ENCODE measurements at places on chromosomes 7 and 10.
A peak's percentile ranks its signal among the peaks of the same experiment; 100 is the strongest.

DNA sequence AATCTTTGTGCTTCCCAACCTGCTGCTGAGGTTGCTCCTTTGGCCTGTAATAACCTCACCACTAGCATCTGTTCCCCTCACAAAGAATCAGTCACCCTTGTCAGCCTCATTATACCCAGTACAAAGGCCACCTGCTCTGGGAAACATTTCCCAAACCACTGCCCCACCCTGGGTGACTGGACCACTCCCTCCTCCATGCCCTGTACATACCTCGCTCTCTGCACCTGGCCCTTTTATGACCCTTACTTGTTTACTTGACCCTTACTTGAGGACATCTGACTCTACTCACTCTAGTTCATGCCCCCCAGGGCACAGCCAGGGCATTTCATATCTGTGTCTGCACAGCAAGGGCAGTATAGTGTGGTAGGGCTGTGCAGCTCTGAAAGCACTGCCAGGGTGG lies 21.4 kb upstream of the AOC1 start:
- no peak for DNase-seq

DNA sequence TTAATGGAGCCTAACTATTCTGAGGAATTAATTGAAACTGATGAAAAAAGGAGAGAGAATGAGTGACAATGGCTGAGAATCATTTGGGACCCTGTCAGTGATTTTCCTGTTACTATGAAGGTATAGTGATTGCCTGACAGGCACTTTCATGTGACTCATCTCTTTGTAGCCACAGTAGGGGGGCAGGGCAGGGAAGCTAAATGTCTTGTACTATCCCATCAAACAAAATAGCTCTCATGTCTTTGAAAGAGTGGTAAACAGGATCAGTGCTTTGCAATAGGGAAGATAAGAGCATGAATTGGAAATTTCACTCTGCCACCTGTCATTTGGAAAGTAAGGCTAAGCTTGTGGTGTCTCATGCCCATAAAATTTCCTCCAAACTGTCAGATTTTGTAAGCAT lies 94.5 kb upstream of the GSDME start:
- peak; percentile 59 for DNase-seq

DNA sequence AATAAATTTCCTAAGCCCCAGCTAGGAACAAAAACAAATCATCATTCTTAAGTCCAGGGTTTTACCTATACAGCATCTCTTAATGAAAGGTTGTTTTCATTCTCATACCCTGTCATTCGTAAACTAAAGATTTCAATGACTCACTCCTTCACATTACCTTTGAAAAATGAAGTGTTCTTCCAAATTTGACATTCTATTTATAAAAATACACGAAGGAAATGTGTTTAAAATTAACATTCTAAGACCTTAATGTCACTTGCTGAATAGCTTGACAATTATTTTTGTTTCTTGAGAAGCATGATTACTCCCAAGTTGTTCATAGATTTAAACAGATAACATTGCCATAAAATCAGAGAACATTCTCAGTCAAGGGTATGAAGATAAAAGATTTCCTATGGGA lies 1188.3 kb upstream of the SORCS1 start:
- DNase-seq, result peak; percentile 11

GRCh38 chr10:631266-631665 lies 58.2 kb downstream of the DIP2C start:
- DNase-seq, result no peak

DNA sequence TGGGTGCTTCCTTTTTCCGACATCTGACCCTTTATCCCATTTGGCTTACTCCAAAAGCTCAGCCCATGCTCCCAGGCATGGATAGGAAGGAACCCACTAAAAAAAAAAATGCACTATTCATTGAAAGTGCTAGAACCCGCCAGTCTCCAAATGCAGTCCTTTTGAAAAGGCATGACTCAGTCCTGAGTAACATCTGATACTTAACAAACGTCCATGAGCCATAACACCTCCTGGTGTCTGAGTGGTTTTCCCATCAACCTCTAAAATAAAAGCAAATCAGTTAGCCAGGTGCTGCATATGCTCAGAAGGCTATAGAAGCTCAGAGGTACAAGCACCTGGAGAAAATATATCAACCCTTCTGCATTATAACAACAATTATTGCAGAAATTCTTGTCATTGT lies 45.0 kb upstream of the CACUL1 start:
- peak; percentile 73 for DNase-seq

- no peak for DNase-seq
These were observed 8.6 kb downstream of the GPR26 start for GRCh38 chr10:123674741-123675140.

DNA sequence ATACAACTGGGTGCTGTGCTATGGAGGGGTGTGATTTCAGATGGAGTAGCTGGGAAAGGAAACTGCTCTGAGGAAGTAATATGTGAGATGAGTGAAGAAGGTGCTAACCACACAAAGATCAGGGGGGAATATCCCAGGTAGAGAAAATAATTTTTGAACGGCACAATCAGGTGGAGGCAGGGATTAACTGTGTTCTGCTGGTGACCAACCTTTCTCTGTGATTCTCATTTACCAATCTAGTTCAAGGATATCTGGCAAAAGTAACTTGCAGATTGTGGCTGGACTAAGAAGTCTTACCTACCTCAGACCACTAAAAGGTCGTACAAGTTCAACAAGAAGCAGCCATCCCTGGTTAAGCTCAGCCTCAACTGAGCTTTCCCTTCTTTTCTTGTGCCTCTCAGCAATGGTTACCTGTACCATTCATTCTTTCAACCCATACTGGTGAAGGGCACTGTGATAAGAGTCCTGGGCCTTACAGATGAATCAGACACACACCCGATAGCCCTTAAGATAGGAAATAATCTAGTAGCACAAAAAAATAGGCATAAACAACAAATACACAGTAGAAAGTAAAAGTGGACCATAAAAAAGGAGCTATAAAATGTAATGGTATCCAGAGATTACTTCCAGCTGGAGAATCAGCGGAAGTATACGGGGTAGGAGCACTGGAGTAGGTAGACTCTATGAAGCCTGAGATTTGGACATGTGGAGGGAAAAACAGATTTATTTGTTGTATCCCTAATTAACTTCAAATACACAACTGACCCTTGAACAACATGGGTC lies 96.6 kb downstream of the UBE2H start:
- DNase-seq, result no peak

DNA sequence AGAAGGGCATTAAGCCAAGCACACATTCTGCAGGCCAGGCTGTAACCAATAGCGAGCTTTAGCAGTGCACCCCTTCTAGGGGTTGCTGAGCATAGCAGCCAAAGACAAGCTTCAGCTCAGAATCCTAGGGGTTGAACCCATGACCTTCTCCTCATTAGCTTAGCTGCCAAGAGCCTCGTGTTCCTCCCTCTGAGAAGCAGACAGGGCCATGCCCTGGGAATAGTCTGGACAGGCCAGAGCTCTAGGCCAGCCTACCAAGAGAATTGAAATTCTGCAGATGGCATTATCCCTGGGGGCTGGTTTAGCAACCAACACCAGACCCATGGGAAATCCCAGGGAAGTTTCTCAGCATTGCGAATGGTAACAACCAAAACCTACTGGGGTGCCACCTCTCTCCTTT lies 77.2 kb downstream of the PLXNA4 start:
- no peak for DNase-seq

GRCh38 chr10:12874501-12874900 lies 127.0 kb downstream of the CCDC3 start:
- no peak for DNase-seq

Data from A172 (cell line).